ENCODE measurements at places on chromosomes 11 and 22.

- no peak for DNase-seq
Observed at GRCh38 chr11:19931141-19931770, 218.6 kb downstream of the NAV2 start.

DNA sequence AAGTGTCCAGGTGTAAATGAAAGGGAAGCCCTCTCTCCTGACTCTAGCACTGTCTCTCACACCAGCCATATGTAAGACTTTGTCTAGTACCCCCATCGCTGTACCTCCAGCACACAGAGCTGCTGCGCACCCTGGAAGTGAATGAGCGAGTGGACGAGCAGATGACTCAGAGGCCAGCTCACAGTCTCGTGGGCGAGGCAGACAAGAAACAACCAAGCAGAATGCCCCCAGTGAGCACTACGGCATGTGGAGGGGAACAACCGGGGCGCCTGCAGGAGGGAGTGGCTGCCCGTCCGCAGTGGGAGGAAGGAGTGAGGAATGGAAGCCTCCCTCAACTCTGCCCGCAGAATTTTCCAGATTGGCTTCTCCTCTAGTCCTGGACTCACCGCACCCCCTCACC lies 46.4 kb downstream of the MCM5 start:
- DNase-seq, result no peak

DNA sequence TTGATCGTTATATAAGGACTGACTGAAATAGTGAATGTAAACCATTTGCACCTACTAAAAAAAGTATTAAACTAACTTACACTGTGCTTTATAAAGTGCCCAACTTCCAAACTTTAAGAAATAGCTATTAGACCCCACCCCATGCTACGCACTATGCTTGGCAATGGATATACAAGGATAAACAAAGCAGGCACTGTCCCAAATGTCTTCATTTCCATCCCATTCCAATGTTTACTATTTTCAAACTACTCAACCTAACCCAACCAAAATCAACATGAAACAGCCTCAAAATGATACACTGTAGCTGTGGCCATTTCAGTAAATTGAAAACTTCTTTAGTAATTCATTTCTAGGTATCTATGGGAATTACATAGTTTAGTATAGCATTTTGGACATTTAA lies 12.5 kb downstream of the PHF21A start:
- no peak for DNase-seq

DNA sequence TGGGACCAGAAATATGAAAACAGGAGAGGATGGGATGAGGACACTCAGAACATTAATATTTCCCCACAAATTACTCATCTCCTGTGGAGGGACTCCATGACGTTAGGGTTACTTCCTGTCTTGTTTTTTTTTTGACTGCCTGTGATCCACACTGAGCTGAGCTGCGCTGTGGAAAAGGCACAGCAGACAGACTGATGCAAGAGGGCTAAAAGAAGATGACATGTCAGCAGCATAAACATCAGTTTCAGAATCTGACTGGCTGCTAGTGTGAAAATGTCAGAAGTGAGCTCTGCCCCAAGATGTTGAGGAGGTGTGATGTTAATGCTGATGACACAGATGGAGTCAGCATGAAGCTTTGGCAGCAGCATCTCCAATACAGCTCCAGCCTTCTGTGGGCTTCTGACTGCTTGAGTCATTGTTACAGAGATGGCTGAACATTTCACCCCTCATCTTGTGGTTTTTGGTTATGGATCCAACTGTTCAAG lies 286.8 kb downstream of the BLID start:
- DNase-seq, result no peak

DNA sequence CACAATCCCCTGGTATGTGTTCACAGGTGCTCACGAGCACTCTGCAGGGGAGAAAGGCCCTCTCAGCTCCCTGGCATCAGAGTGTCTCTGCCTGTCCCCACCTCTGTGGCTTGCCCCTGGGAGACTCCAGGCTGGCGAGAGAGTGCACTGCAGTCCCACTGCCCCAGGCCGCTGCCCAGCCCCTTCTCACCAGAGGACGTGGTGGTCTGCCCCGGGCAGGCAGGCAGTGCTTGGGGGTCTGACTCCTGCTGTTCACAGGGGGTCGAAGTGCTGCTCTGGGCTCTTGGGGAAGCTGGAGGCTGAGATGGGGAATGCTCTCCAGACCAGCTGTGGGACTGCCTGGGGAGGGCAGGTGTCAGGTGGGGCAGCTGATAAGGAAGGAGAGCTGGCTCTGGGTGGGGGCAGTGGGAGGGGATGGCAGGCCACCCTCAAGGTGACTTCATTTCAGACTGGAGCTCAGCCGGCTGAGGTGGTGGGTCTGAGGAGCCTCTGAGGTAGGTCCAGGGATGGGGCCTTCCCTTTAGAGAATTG lies 151.0 kb upstream of the B3GAT1 start:
- peak; percentile 60 for DNase-seq

DNA sequence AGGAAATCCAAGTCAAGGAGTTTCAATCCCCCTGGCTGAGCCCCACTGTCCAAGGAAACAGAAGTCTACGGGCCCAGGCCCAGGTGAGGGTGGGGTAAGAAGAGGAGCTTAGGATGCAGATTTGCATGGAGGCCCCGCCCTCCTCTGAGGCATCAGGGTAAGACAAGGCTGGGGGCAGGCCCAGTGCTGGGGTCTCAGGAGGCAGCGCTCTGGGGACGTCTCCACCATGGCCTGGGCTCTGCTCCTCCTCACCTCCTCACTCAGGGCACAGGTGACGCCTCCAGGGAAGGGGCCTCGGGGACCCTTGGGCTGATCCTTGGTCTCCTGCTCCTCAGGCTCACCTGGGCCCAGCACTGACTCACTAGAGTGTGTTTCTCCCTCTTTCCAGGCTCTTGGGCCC lies 31.3 kb upstream of the IGLL5 start:
- no peak for DNase-seq

- no peak for DNase-seq
Observed at GRCh38 chr11:15146271-15147003, 31.7 kb downstream of the INSC start.

DNA sequence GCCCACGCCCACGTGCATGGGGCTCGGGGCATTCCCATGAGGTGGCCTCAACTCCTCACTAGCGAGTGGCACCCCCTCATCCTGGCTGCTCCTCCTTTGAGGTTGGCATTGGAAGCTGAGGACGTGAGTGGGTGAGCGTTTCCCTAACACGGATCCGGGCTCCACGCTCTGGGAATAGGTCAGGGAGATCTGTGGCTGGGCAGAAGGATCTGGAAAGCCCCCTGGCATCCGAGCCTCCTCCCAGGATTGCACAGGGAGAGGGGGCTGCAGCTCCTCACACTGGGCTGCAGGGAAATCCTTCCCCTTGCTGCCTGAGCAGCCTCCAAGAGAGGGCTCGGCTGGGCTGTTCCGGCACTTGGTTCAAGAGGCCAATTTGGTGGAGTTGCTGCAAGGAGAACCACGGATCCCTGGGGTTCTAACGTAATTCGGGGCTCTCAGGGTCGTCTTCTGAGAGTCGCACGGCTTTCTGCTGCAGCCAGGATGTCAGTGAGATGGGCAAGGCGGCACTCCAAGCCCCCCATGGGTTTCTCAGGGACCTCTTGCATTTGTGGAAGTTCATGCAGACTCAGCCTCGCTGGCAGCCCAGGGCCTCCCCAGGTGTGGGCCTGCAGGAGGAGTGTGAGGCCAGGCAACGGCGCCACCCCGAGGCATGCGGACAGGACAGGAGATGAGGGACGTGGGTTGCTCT lies 1119.0 kb downstream of the BRD1 start:
- no peak for DNase-seq

DNA sequence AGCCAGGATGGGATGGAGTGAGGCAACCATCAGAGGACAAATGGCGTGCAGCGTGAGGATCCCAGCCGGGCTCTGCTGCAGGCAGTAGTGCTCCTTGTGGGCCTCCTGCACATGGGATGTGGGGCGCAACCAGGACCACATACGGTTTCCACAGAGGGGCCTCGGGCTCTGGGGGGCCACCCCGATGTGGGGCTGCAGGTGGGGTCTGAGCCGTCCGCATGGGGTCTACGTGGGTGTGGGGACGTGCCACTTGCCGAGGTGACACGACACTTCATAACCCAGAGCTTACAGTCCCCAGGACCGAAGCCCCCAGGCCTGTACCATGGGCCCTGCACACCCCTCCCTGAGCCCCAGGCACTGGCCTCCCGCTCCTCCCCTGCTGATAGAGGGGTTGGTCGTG lies 10.8 kb downstream of the TTLL8 start:
- DNase-seq, result no peak

All from left forelimb (tissue), 1 donor.